ENCODE measurements at places on chromosomes 6 and 20. TPM values are rescaled to one million over a fixed set of nuclear protein-coding genes. Genes with fewer than 3 reads are reported as not detected.

DNA sequence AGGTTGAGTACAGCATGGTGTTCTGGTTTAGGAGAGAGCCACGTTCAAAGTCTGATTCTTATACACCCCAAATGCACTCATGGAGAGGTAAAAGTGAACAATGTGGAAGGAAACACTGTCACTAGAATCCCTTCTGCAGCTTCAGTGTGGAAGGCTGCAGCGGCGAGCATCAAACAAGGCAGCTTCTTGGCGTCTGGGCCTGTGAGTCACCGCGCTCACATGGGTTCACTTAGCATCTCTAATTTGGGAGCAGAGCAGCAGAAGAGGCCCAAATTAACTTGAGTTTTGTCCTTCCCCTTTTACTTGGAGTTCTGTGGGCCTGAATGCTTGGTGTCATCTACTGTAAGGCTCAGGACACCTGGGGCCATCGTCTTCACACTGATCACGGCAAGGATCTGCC is 10.9 kb upstream of the E2F1 start:
- H3K27ac ChIP-seq: no peak overlapping the region
- no peak overlapping the region for H3K4me3 ChIP-seq
- H3K4me1 ChIP-seq: no peaks in the 10 kb centered on the region

- H3K27ac ChIP-seq: no peak overlapping the region
- no peak overlapping the region for H3K4me3 ChIP-seq
- no peaks in the 10 kb centered on the region for H3K36me3 ChIP-seq
- 0 out of 2 replicates have a peak, but pooled peaks cover 2% of the 10 kb centered on the region for H3K4me1 ChIP-seq
These were observed 12.6 kb downstream of the KCNK17 start for GRCh38 chr6:39301606-39302005.

GRCh38 chr6:90646940-90647339 is 60.1 kb upstream of the MAP3K7 start:
- no peak overlapping the region for H3K4me3 ChIP-seq
- H3K27me3 ChIP-seq: no peaks in the 10 kb centered on the region
- peaks cover 24% of the 10 kb centered on the region for H3K4me1 ChIP-seq
- H3K27ac ChIP-seq: no peak overlapping the region

DNA sequence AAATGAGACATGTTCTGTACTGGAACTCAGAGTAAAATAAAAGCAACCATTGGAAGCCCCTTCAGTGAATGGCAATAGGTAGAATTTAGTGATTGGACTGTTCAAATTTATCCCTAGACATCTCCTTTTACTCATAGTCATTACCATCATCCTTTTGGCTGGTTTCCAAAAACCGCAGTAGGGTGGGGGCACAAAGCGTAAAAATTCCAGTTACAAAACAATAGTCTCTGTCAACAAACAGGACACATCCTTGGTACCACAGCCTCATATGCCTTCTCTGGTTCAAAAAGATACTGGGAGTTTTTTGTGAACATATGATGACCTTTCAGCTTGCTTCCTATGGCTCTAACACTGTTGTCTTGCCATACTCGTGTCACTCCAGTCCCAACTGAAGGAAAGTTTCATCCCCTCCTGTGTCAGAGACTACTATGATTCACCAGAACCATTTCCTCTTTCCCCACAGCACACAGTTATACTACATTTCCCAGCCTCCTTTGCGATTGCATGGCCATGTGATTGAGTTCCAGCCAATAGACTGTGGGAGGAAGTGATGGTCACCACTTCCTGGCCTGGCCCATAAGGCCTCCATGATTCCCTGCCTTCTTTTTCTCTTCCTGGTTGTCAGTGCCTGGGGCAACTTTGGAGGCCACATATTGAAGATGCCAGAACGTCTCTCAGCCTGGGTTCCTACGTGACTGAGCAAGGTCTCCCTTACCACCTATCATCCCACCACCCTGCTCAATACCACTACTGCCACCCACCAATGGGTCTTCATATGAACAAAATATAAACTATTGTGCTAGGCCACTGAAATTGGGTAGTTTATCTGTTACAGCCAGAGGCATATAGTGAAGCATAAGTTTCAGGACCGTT is 162.4 kb downstream of the ID4 start:
- peaks cover 1% of the 10 kb centered on the region for H3K4me1 ChIP-seq
- H3K36me3 ChIP-seq: no peaks in the 10 kb centered on the region
- DNase-seq: peak; percentile 69

DNA sequence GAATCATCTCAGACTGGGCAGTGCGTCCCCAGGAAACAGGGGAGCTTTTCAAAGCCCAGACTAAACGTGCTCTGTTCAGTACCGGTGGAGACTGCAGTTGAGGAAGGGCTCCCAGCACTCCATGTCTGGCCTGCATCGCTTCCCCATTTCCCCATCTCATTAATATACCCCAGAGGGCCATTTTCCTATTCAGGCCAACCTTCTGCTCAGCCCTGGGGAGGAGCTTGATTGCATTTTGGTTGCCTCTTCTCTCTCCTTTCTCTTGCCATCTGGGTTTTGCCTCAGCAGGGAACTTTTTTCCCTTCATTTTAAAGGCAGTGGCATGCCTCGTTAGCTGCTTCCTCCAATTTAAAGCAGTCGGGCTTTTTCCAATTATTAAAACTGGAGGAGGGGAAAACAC is 394.3 kb upstream of the SOX4 start:
- DNase-seq: no peak
- peaks cover 14% of the 10 kb centered on the region for H3K4me1 ChIP-seq
- H3K27ac ChIP-seq: no peak overlapping the region
- H3K36me3 ChIP-seq: no peaks in the 10 kb centered on the region
- no peak overlapping the region for H3K4me3 ChIP-seq

TSPO2 gene
- not detected for total RNA-seq
